SJSA1 (cell line): ENCODE measurements at places on chromosomes 13 and 19. TPM values are rescaled to one million over a fixed set of nuclear protein-coding genes. Genes with fewer than 3 reads are reported as not detected.

DNA sequence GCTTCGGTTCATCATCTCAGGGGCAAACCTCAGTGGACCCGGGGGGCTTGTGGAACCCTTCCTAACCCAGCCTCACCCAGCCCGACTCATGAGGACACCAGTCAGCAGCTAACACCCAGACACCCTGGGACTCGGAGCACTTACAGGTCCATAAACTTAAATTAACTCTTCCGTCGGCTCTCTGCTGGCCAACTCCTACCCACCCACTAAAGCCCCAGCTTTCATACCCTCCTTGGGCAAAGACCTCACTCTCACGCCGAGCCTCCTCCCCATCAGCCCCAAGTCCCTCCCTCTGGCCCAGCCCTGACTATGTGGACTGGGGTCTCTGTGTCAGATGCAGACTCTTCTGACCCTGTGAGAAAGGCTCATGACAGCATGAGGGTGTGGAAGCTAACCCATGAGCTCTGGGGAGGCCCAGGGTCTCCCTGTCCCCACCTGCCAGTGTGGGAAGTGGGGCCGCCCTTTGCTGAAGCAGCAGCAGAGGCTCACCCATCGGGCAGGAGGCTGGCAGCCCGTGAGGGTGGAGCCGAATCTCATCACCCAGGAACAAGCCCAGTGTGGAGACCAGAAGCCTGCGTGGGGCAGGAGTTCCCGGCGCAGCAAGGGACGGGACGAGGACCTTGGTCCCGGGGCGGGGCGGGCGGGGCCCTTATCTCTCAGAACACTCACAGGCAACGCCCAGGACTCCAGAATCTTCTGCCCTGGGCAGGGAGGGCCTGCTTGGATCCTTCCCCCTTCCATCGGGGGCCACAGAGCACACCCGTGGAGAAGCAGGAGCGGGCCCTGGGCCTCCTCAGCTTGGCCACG lies 19.8 kb downstream of the TCF3 start:
- H3K27me3 ChIP-seq = no peaks in the 10 kb centered on the region
- H3K27ac ChIP-seq = no peak overlapping the region
- peaks cover 40% of the 10 kb centered on the region for H3K36me3 ChIP-seq
- H3K4me1 ChIP-seq = no peaks in the 10 kb centered on the region
- no peak for DNase-seq

DNA sequence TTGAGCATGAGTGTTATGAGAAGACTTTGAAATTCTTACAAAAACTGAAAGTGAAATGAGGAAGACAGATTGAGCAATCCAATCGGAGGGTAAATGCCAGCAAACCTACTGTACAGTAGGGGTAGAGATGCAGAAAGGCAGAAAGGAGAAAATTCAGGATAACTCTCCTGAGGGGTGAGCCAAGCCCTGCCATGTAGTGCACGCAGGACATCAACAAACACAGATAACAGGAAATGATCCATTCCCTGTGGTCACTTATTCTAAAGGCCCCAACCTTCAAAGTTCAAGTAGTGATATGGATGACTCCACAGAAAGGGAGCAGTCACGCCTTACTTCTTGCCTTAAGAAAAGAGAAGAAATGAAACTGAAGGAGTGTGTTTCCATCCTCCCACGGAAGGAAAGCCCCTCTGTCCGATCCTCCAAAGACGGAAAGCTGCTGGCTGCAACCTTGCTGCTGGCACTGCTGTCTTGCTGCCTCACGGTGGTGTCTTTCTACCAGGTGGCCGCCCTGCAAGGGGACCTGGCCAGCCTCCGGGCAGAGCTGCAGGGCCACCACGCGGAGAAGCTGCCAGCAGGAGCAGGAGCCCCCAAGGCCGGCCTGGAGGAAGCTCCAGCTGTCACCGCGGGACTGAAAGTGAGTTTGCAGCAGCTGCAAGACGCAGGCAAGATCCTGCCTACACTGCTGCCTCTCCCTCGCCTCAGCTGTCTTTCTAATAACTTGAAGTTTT lies at the start of gene TNFSF13B:
TNFSF13B (plus strand) TSS at position 118 of the 728 bp plus-strand sequence; CDS start at position 296, 178 bp downstream.
- H3K27ac ChIP-seq = no peak within 1 kb of the TSS
- H3K36me3 ChIP-seq = no peaks in the 10 kb centered on the region
- H3K27me3 ChIP-seq = no peaks in the 10 kb centered on the region
- peaks cover 7% of the 10 kb centered on the region; the same call in 1 of the 2 replicates for H3K4me1 ChIP-seq
- no peak for DNase-seq
- H3K4me3 ChIP-seq = peak within 1 kb of the TSS; percentile 12; the same call in 1 of the 2 replicates

- 0 out of 2 replicates have a peak, but pooled peaks cover 3% of the 10 kb centered on the region for H3K4me1 ChIP-seq
- H3K36me3 ChIP-seq = no peaks in the 10 kb centered on the region
- DNase-seq = peak; percentile 23
- no peaks in the 10 kb centered on the region for H3K27me3 ChIP-seq
Measured at GRCh38 chr13:46184277-46184699, 2.3 kb upstream of the LCP1 start.

DNA sequence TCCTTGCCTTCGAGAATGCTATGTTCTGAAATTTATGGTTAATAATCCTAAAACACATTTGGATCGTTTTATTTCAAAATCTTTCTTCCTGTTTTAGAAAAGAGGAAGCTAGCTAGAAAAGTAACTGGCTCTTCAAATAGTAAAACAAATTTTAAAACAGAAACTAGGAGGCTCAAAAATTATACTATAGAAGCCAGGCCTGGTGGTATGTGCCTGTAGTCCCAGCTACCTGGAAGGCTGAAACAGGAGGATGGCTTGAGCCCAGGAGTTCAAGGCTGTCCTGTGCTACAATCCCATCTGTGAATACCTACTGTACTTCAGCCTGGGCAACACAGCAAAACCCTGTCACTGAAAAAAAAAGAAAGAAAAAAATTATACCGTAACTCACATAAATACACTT lies 57.9 kb downstream of the ELF1 start:
- H3K27ac ChIP-seq = no peak overlapping the region
- H3K27me3 ChIP-seq = no peaks in the 10 kb centered on the region
- H3K4me1 ChIP-seq = peaks cover 5% of the 10 kb centered on the region; the same call in 1 of the 2 replicates
- H3K4me3 ChIP-seq = no peak overlapping the region
- H3K36me3 ChIP-seq = no peaks in the 10 kb centered on the region
- no peak for DNase-seq

DNA sequence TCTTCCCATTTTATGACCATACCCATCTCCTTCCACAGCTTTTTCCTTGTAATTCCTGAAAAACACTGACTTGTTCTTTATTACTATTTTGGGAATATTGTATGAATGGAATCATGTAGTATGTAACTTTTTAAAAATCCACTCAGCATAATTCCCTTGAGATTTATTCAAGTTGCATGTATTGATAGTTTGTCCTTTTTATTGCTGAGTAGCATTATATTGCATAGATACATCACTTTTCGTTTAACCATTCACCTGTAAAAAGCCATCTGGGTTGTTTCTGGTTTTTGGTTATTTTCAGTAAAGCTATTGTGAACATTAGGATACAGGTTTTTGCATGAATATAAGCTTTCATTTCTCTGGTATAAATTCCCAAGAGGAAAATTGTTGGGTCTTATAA lies 115.4 kb downstream of the GPC5 start:
- H3K4me3 ChIP-seq = no peak overlapping the region
- H3K36me3 ChIP-seq = no peaks in the 10 kb centered on the region
- no peaks in the 10 kb centered on the region for H3K4me1 ChIP-seq
- no peaks in the 10 kb centered on the region for H3K27me3 ChIP-seq
- H3K27ac ChIP-seq = no peak overlapping the region

- no peak overlapping the region for H3K27ac ChIP-seq
- no peaks in the 10 kb centered on the region for H3K4me1 ChIP-seq
- no peaks in the 10 kb centered on the region for H3K36me3 ChIP-seq
- DNase-seq = no peak
- no peaks in the 10 kb centered on the region for H3K27me3 ChIP-seq
Measured at GRCh38 chr13:61202042-61202441, 213.6 kb downstream of the PCDH20 start.

- H3K4me3 ChIP-seq = no peak overlapping the region
- H3K36me3 ChIP-seq = no peaks in the 10 kb centered on the region
- no peaks in the 10 kb centered on the region for H3K4me1 ChIP-seq
- no peak overlapping the region for H3K27ac ChIP-seq
- H3K27me3 ChIP-seq = peaks cover 22% of the 10 kb centered on the region
Measured at GRCh38 chr19:2361246-2362045, 1.4 kb downstream of the TMPRSS9 start.

DNA sequence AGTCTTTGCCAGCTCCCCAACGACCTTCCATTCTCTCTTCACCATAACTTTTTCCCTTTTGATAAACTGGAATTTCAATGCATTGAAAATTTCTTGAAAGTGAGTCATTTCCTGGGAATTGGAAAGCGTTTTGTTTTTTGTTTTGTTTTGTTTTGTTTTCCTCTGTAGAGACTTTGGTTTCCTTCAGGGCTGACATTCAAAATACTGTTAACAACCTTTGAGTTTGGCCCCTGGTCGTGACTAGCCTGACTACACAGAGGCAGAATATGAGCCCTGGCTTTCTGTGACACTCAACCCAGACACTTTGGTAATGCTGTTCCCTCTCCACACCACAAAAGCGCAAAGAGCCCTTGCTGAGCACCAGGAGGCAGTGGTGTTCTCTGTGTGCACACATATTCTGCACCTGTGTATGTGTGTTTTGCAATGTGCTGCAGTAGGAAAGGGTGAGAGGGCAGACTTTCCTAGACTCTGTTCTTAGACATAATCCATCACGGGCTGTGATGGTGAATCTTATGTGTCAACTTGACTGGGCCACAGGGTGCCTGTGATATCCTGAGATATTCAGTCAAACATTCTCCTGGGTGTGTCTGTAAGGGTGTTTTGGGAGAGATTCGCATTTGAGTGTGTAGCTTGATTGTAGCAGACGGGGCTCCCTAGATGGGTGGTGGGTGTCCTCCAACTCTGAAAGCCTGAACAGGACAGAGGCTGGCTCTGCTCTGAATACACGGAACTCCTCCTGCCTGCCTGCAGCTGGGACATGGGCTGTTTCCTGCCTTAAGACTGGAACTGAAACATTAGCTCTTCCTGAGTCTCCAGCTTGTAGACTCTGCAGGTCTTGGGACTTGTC lies 29.5 kb upstream of the ANKRD10 start:
- peak overlapping the region; percentile 70 for H3K27ac ChIP-seq
- H3K27me3 ChIP-seq = no peaks in the 10 kb centered on the region
- no peak overlapping the region for H3K4me3 ChIP-seq
- H3K36me3 ChIP-seq = no peaks in the 10 kb centered on the region
- peaks cover 50% of the 10 kb centered on the region for H3K4me1 ChIP-seq

DNA sequence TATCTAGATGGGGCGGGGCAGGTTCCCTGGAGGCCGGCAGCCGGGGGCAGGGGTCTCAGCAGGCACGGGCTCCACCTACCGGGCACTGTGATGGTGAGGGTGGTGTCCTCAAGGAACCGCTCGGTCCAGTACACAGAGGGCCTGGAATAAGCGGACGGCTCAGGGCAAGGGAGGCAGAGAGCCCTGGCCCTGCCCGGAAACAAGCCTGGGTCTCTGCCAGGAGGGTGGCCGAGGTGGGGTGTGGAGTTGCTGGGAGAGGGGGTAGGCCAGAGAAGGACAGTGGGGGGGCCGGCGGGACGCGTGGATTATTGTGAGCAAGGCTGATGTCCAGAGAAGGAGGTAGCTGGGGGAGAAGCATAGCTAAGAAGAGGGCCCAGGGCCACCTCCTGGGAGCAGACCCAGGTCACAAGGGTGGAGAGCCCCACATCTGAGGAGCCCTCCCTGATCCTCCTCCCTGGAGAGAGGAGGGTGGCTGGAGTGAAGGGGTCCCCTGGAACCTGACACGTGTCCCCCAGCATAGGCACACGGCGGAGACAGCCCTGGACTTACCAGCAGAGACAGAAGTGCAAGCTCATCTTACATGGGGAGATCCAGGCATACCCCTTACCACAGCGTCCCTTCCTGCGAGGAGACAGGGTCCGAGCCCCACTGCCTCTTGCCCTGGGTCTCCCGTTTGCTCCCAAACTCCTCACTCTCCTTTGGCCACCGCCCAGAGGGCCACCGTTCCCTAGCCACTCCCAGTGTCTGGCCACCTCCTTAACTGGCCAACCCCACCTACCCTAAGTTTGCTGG lies 29.0 kb upstream of the MIER2 start:
- no peak overlapping the region for H3K27ac ChIP-seq
- no peaks in the 10 kb centered on the region for H3K4me1 ChIP-seq
- H3K4me3 ChIP-seq = no peak overlapping the region
- no peaks in the 10 kb centered on the region for H3K36me3 ChIP-seq
- peaks cover 58% of the 10 kb centered on the region for H3K27me3 ChIP-seq

- H3K27ac ChIP-seq = no peak overlapping the region
- DNase-seq = no peak
- H3K4me3 ChIP-seq = no peak overlapping the region
- no peaks in the 10 kb centered on the region for H3K36me3 ChIP-seq
- H3K27me3 ChIP-seq = no peaks in the 10 kb centered on the region
Measured at GRCh38 chr19:28864577-28865042, 348.3 kb downstream of the UQCRFS1 start.

DNA sequence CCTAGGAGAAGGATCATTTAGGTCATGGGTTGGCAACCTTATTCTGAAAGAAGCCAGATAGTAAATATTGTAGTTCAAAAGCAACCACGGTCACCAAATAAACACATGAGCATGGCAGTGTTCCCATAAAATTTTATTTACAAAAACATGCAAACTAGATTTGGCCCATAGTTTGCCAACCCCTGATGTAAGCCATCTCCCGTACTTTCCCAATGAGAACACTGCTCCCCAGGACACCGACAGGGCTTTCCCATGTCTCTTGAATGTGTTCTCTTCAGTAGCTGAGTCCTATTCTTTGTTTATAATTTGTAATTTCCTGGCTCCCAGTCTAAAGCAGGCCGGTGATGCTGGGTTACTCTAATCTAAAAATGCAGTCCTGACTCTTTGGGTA lies 239.6 kb downstream of the LHFPL6 start:
- no peak overlapping the region for H3K4me3 ChIP-seq
- no peaks in the 10 kb centered on the region for H3K4me1 ChIP-seq
- H3K27me3 ChIP-seq = no peaks in the 10 kb centered on the region
- H3K36me3 ChIP-seq = no peaks in the 10 kb centered on the region

DNA sequence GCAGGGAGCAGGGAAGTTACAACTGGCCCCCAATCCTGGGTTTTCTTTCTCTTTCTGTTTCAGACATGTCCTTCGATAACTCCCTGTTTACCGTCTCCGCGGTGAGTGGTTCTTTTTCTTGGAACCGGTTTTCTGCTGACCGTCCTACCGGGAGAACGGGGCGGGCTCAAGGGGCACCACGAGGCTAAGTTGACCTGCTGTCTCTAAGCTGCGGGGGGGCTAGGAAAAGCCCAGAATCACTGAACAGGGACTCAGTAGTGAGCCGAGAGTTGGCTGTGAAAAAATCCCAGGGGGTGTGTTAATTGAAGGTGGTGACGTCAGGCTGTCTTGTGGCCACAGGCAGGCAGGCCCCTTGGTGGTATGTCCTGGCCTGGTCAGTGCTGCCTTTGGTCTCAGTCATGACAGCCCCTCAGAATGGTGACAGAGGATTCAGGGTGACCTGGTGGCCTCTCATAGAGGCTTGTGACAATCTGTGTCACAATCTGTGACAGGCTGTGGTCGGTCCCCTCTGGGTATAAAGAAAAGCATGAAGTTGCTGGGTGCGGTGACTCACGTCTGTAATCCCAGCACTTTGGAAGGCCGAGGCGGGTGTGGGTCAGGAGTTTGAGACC lies 8.1 kb upstream of the CARM1 start:
- H3K36me3 ChIP-seq = no peaks in the 10 kb centered on the region
- H3K27me3 ChIP-seq = no peaks in the 10 kb centered on the region
- H3K4me1 ChIP-seq = peaks cover 16% of the 10 kb centered on the region
- H3K27ac ChIP-seq = no peak overlapping the region

GRCh38 chr13:66098931-66099628 lies 1131.1 kb downstream of the PCDH9 start:
- DNase-seq = no peak
- H3K27ac ChIP-seq = no peak overlapping the region
- H3K4me1 ChIP-seq = no peaks in the 10 kb centered on the region
- no peak overlapping the region for H3K4me3 ChIP-seq
- no peaks in the 10 kb centered on the region for H3K27me3 ChIP-seq
- no peaks in the 10 kb centered on the region for H3K36me3 ChIP-seq

- DNase-seq = no peak
- no peak overlapping the region for H3K27ac ChIP-seq
- no peaks in the 10 kb centered on the region for H3K36me3 ChIP-seq
- no peak overlapping the region for H3K4me3 ChIP-seq
Measured at GRCh38 chr13:80744147-80744914, 403.4 kb upstream of the SPRY2 start.

Gene RASGRP4
- total RNA-seq = not detected in 2 replicates

Gene S1PR5
- 0.05 TPM in 1 of 2 replicates, not detected in the other for total RNA-seq

Gene CCDC70
- 0.34 and 0.58 TPM in 2 replicates for total RNA-seq

Gene ZNF154
- 0.91 and 0.92 TPM in 2 replicates for total RNA-seq
